Kasumi-1 (cell line): ENCODE measurements at places on chromosomes 3 and 15.

DNA sequence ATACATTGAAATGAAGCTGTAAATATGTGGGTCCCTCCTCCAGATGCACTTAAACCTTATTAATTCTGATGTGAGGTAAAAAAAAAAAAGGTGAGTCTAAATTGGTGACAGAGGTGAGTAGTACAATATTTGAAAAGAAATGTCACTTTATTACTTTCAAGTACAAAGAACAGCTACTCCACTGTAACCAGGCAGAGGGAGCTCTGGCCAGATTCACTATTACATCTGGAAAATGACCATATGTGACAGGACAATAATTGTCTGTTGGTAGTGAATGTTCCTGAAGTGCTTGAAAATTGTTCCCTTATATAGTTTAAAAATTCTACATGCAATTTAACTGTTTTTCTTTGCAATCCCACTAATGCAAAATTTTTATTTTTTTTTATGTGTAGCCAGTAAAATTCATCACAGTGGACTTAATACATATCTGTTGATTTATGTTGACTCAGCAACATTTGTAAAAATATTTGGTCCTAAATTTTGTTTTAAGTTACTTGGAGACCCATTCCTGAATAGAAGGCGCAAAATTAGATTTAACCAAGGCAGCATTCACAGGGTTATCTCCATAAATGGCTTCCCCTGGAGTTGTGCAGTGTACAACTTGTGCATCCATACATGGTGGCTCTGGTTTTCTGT, 231.9 kb upstream of the TBC1D5 start:
- no peak for DNase-seq

DNA sequence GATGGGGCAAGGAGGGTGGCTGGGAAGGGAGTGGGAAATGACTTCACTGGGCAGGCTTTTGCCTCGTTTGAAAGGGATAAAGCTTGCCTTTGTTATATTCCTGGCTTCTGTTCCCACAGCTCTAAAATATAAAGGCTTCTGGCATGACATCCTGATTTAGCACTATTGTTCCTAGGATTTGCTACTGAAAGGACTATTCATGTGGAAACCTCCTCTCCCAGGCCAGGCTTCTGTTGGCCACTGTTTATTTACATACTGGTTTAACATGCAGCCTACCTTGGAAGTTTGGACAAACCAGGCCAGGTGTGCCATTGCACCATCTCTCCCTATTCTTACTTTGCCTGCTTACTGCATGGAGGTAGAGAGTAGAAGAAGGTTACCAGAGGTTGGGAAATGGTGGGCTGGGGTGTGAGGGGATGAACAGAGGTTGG, 2.4 kb upstream of the LMCD1 start:
- no peak for DNase-seq

DNA sequence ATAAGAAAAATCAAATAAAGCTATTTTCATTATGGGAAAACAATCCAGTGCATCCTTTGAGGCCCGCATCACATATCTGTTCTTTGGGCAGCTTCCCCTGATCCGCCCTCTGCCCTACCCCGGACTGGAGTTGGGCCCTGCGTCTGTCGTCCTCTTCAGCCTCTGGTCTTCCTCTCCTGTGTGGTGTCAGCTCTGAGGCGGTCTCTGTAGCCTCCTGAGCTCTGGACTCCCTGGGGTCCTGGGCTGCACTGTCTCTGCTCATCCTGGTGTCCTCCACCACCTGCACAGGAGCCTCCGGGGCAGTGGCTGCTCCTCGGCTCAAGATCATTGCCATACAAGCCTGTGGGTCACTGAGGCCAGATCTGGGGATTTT, 7.4 kb upstream of the SNX22 start:
- no peak for DNase-seq

DNA sequence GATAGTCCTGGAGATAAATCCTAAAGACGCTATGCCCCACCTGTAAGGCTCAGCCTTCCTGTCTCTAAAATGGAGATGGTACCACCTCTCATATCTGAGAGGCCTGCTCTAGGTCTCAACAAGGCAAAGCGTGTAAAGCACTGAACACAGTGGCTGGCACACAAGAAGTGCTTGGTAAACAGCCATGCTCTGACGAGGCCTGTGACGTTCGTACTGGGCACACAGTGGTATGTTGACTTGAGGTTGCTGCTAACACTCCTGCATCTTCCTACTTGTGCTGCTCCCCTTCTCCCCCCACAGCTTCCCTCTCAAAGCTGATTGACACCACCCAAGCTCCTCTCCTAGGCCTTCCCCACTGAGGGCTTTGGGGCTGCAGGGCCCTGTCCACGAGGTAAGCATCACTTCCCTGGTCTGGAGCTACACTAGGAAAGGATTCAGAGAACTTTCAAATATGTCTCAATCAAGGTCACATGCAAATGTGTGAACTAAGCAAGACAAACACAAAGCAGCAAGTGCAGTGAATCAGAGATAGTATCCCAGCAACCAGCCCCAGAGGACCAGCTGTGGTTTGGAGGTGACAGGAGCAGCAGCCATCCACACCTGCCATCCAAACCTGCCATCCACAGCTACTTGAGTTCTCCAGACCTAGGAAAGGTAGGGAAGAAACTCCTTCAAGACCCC, 177.5 kb downstream of the STT3B start:
- DNase-seq, result no peak

DNA sequence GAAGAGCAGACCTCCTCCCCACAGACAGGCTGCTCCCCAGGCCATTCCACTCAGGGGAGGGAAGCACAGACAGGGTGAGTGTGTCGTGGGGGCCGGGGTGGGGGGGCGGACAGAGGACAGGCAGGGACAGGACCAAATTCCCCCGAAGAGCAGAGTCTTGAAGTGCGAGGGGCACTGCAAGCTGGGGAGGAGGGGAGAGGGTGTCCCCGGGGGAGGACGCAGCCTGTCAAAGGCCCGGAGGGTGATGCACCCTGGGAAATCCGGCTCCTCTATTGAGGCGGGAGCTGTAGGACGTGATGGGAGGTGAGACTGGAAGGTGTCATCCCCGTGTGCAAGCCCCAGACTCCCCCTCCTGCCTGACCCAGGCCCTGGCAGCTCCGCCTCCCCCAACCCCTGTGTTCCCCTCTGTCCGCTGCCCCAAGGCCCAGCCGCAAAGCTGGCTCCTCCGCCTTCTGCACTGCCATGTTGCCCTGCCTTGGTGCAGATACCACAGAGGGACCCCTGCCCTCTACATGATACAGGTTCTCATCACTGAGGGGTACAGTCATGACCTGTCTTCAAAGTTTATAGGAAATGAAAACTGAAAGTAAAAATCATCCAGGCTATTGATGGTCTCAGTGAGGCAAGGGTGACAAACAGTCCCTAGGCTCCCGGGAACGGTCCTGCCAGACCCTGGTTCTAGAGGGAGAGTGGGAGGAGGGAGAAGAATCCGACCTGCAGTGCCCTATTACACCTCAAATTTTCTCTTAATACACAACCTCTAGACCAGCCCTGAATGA, 76.3 kb upstream of the IQSEC1 start:
- DNase-seq, result no peak

GRCh38 chr3:45761831-45762230, 34.5 kb downstream of the SLC6A20 start:
- no peak for DNase-seq

DNA sequence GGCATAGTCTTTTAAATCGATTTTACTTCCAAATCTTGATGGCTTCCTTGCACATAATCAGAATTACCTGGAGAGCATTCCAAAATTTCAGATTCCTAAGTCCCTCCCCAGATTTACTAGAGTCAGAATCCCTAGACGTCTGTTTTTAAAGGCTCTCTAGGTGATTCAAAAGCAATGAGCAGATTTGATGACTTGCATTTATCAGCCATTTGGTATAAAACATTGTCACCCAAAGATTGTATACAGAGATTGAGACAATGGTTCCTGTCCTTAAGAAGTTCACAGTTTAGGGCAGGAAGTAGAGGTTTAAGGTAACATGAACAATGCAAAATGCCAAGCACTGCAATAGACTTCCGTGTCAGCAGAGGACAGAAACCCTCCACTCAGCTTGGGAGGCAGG, 2.6 kb upstream of the PYGO1 start:
- no peak for DNase-seq

DNA sequence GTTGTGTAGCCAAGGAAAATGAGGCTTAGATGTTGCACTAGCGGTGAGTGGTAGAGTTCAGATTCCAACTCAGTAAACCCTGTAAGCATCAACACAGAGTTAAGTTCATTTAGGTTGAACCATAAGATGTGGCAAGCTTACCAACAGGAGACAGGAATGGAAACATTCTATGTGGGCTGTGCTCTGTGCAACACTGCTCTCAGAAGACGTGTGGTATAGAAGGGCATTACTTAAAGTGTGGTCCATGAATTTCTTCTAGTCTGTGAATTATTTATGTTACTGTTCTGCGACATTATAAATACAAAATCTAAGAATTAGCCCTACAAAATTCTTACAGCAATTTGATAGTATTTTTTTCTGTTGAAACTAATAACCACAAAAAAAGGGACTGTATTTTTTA, 213.3 kb downstream of the GRM7 start:
- DNase-seq, result peak; percentile 10

- DNase-seq, result no peak
Measured at GRCh38 chr3:155409336-155409735, 115.9 kb upstream of the STRIT1 start.

DNA sequence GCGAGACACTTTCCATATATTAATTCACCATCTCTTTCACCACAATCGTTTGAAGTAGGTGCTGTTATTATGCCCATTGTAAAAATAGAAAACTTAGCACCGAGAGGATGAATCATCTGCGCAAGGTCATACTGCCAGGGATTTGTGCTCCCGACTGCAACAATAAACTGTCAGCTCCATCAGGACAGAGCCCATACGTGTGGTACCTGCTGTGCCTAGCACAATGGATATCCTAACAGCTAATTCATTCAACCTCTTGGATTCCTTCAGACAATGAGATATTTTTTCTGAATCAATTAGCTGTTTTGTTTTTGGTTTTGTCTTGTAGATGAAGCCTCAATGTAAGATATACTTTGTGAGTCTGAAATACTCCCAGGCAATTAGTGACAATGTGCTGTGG, 32.3 kb upstream of the PROK2 start:
- no peak for DNase-seq

GRCh38 chr3:151319628-151320027, 3.0 kb upstream of the GPR87 start:
- no peak for DNase-seq

DNA sequence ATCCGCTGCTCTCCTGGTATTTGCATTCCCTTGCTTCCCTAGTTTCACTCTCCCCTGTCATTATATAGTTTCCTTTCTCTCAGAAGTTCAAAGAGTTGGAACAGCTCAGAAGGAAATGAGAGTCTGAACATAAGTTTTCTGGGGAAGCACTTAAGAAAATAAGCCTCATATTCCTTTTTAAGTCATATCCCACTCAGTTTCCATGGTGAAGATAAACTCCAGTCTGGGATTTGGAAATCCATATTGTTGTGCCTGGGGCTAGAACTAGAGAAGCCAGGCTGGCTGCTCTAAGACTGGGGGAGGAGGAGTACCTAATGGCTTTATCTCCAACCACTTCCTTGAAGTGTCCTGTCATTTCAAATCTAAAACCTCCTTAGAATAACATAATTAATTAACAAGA, 134.2 kb upstream of the ALCAM start:
- no peak for DNase-seq

DNA sequence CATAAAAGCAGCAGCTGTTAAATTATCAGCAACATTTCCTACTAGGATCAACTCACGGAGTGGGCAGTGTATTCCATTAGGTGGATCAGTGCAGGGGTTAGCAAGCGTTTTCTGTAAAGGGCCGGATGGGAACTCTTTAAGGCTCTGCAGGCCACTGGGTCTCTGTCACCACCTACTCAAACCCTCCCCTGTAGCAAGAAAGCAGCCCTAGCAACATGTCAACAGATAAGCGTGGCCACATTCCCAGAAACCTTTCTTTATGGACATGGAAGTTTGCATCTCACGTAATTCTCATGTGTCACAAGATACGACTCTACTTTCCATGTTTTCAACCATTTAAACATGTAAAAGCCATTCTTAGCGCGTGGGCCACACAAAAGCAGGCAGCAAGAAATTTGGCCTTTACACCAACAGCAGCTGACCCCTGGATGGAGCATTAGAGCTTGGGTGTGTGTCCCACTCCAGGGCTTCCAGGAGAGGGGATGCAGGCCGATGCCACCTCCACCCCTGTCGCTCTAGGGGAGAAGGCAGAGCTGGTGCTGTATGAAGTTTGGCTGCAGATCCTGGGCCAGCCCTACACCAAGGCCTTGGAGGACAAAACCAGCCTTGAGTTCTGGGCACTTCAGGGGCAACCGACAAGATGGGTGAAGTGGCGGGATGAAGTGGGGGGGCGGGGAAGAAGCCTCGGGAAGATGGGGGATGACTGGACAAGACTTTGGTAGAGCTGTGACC, 48.2 kb upstream of the CSPG4 start:
- DNase-seq, result no peak

- DNase-seq, result no peak
Measured at GRCh38 chr3:53190659-53191058, 29.6 kb downstream of the PRKCD start.

- DNase-seq, result no peak
Measured at GRCh38 chr15:84793431-84794161, 23.6 kb upstream of the ALPK3 start.

- no peak for DNase-seq
Measured at GRCh38 chr3:189625572-189625971, 5.6 kb upstream of the TP63 start.

GRCh38 chr15:77085297-77085696, 14.4 kb upstream of the TSPAN3 start:
- DNase-seq, result no peak

- no peak for DNase-seq
Measured at GRCh38 chr3:169999433-169999832, 32.8 kb downstream of the SEC62 start.

GRCh38 chr3:158531334-158531733, 39.7 kb upstream of the MLF1 start:
- DNase-seq, result no peak

DNA sequence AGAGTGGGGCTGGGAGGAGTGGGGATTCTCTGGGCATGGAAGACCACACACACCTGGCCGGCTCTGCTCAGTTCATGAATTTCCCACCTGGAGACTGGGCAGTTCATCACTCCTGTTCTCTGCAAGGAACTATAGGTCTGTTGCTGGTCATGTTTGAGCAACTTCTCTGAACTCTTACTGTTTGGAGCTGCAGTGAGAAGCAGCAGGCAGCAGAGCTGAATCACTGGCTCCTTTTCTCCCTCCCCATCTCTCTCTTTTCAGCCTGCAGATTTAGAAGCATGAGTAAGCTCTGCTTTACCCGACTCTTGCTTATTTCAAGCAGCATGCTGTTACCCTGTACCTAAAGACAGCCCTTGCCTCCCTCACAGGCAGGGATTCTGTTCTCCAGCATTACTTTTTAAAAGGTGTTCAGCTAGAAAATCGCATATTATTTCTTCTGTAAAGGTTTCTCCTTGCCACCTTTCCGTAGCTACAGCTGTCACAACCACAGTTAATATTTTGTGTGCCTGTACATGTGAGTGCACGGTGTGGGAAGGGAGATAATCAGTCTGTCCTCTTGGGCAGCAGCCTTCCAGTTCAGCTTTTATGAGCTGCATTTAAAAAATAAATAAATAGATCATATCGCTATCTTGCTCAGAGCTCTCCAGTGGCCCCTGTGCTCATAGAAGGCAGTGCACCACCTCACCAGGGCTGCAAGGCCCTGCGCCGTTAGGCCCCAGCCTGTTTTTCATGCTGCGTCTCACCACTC, 131.6 kb downstream of the CHCHD6 start:
- no peak for DNase-seq
